ENCODE measurements at places on chromosomes 2 and 18.
A peak's percentile ranks its signal among the peaks of the same experiment; 100 is the strongest.

DNA sequence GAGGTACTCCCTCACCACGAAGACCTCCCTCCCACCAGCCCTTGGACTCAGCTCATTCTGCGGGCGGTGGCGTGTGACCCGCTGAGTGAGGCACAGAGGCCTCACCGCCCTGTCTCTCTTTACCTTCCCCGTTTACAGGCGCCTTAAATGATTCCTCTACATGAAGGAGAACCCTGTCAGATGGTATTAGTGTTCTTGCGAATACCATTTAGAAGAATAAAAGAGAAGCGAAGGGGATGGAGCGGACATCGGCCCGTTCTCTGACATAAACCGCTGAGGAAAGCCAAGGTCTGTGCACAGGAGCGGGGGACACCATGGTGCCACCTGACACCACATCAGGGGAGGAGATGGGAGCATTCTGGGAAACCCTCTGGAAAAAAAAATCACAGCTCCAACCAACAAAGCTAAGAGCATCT lies 179.8 kb downstream of the HDAC4 start:
- no peak for DNase-seq

GRCh38 chr2:61784643-61785042 lies 69.2 kb downstream of the FAM161A start:
- no peak for DNase-seq

GRCh38 chr18:23085066-23085465 lies 50.2 kb upstream of the CABLES1 start:
- DNase-seq, result no peak

GRCh38 chr2:239433777-239434403 lies 33.1 kb upstream of the HDAC4 start:
- no peak for DNase-seq

DNA sequence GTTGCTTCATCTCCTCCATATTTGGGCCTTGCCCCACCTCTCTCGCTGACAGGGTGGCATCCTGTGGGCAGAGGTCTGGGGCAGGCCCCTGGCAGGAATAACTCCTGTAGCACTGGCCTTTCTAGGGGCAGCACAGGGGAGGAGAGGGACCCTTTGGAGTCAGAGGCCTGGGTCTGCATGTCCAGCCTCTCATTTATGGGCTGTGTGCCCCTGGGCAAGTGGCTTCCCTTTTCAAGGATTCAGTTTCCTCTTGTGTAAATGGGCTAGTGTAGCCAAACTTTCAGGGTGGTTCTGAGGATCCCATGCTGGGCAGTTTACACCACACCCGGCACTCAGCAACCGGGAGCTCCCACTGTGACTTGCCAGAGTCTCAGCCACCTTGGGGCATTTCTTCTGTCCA lies 23.4 kb downstream of the ADRA2B start:
- DNase-seq, result no peak

DNA sequence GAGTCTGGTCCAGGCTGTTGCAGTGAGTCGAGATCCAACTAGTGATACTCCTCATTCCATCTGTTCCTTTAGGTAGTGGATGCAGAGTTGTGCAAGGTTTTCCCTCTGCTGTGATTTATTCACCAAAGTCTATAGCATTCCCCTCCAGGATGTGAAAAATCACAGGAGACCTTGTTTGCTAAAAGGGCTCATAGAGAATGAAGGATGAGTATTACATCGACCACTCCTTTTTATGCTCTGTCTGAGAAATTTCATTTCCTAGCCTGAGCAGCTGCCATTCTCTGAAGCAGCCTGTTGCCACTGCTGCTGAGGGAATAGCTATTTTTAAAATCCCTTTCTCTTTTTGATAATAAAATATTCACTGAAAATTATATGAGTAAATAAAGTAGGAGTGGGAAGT lies 134.1 kb upstream of the LRRTM1 start:
- DNase-seq, result no peak

DNA sequence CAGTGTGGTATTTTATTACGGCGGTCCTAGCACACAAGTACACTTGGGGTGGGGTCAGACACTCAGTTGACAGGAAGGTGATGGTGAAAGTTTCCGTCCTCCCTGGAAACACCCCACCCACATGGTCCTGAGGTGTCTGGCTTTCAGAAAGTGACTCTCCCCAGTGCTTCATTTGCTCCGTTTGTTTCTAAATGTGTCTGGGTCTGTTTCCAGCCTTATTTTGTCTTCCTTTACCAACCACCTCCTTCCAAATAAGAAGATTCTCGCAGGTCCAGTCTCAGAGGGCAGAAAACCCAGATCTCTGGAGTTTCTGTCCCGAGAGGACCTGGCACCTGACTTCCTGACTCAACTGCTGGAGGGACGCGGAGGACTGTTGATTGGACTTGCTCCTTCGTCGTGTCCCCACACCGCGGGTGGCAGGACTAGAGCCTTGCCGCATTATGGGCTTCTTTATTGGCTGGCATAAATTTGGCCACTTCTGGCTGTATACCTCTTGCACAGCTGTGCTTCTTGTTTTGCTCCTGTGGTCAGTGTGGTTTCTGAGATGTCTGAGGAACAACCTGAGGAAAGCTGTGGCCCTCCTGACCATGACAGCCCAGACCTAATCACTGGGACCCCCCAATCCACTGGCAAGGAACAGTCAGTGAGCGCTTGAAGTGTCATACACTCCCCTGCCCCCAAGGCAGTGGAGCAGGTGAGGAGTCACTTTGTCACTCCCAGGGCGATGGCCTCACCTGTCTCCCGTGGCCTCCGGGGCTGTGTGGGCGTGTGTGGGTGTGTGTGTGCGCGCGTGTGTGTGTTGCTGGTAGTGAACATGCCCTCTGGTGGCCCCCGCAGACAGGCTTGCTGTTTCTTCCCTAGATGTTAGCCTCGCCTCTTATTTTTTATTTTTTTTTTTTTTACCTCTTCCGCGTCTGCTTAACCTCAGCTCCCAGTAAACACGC lies 45.6 kb downstream of the MEX3C start:
- peak; percentile 70 for DNase-seq

DNA sequence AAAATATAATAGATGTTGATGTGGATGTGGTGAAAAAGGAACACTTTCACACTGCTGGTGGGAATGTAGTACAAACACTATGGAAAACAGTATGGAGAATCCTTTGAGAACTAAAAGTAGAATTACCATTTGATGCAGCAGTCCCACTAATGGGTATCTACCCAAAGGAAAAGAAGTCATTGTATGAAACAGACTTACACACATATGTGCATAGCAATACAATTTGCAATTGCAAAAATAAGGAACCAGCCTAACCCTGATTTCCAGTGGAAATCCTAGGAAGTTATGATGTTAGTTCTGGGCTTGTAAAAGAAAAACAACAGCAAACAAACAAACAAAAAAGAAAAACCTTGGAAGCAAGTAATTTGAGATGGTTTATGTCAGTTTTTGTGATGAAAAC lies 28.6 kb upstream of the CLASP1 start:
- no peak for DNase-seq

DNA sequence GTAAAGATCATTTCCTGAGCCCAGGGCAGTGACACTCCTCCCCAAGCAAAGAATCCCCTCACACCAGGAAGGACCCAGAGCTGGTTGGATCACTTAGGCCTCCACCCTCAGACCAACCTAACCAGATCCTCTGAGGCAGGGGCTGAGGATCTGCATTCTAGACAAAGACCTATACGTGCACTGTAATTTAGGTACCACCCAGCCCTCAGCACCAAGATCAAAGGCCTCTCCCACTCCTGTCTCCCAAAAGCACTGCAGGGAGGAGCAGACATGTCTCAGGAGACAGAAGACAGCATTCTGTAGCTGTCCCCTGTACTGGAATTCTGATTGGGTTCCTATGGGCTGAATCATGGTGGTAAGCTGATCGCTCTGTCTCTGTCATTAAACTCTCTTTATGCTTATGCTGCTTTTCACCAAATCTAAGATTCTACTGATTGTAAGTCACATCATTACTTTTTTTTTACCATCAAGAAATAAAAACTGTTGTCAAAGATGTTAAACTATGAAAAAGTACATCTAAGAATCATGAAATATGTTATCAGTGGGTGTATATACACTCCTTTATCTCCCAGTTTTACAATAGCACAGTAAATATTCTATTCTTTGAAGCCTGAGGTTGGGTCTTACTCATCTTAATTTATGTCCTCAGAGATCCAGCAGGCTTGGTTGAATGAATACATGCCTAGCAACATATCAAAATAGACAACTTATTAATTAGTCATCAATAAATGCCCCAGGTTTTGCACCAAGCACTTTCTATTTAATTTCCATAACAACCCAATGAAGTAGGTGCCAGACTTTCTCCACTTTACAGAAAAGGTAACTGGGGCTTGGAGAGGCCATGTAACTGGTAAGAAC lies 28.3 kb downstream of the MCFD2 start:
- no peak for DNase-seq

- no peak for DNase-seq
Measured at GRCh38 chr2:201879996-201880395, 73.7 kb downstream of the CDK15 start.

DNA sequence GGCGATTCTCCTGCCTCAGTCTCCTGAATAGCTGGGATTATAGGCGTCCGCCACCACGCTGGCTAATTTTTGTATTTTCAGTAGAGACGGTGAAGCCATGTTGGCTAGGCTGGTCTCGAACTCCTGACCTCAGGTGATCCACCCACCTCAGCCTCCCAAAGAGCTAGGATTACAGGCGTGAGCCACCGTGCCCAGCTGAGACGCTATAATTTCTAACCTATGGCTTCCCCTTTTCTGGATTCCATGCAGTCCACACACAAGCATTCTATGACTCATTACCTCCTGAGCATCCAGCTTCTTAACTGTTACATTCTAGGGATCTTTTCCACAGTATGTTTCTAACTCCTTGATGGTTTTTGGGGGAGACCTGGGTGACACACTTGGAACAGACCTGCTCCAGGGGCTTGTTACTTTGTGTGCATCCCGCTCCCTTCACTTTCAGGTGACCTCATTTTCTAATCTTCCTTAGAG lies 11.8 kb upstream of the KCMF1 start:
- no peak for DNase-seq

GRCh38 chr2:127877626-127878025 lies 8.1 kb downstream of the AMMECR1L start:
- no peak for DNase-seq

DNA sequence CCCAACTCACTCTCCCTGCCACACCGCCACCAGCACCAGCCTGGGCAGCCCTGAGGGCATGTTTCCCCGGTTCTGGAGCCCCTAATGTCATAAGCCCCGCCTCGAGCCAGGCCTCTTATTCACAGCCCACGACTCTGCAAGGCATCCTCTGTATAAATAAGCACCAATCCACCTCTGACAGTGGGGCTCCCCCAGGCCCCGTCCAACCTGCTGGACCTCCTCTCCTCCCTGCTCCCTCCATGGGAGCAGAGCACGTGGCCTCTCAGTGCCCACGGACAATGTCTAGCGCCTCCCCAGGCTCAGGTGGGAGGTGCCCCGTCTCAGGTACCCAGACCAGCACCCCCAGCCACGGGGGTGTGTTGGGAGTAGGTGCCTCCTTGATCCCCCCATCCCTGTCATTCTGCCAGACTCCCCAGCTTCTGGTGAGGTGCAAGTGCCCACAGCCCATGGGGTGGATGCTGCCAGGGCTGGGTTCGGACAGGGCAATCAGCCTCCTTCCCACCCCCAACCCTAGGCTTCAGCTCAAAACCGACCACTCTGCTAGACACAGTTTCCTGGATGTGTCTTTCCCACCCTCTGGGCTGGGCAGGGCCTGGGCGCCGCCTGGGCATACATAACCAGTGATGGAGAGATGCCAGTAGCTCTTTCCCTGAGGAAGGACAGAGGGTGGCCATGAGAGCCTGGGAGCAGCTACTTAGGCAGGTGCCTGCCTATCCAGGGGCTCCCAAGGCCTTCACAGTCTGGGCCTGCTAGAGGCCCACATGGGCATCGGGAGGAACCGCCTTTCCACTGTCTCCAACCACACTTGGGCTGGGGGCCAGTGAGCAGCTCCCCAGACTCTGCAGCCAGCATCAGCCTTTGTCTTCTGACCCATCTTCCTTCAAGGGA lies 1.6 kb upstream of the ADRA2B start:
- no peak for DNase-seq

DNA sequence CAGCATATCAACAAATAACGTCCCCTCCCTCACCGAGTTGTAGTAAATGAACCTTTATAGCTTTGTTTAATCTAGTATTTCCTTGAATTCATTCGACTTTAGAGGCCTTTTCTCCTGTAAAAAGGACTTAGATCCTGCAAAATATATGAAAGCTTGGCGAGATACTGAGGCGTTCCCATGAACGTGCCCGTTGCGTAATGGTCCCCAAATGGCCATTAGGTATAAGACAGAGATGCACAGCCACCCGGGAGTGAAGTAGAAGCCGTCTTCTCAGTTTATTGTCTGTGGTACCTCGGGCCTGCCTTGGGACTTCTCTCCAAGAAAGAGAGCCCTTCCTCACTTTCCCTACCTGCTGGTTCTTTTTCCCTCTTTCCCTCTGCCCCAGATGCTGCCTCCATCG lies 310.6 kb downstream of the CELF4 start:
- DNase-seq, result no peak

DNA sequence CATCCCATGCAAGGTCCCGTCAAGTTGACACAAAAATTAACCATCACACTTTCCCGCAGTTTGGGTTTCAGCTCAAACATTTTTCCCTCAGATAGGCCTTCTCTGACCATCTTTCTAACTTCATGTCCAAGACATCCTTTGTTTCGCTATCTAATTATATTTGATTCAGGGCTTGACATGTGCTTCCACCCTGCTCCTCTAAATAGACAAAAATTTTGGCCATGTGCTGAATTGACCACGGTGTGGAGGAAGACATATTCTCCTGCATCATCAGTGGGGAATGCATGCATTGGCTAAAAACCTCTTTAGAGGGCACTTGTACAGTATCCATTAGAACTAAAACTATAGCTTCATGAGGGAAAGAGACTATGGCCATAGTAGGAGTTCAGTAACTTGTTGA lies 81.2 kb downstream of the PLCL1 start:
- no peak for DNase-seq

DNA sequence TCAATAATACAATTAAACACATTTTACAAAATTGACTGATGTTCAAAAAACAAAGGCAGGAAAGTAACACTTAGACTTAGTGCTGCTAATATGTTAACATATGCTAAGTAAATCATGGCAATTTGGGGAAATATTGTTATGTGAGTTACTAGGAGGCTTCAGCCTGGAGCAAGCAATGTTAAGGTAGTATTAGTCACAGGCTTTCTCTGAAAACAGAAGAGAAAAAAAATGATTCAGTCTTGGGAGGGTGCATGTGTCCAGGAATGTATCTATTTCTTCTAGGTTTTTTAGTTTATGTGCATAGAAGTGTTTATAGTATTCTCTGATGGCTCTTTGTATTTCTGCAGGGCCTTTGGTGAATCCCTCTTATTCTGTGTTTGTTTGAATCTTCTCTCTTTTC lies 345.8 kb upstream of the TFPI start:
- DNase-seq, result no peak

DNA sequence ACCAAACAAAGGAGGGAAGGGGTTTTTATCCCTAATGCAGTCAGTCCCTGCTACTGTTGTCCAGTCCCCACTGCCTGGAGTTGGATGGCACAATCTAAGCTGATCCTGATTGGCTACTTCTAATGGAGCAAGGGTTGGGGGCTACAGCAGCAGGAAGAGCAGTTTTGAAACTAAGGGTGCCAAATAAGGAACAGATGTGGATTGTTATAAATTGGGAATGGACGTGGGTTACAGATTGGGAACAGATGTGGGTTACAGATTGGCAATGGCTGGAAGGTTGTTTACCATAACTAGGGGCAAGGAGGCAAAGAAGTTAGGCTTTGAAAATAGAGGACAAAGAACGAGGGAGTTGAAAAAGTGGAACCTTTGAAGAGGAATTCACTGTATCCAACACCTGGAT lies 16.0 kb upstream of the PROM2 start:
- DNase-seq, result no peak
